Stimulated activated effector memory CD8-positive, alpha-beta T cell treated with anti-CD3 and anti-CD28 coated beads, Interleukin-12 subunit alpha, Interleukin-12 subunit beta, amount 100 ng/mL, for 72 hours (primary cell): ENCODE measurements at places on chromosomes 6 and 20.

GRCh38 chr20:18324596-18325089 is 36.3 kb downstream of the ZNF133 start:
- DNase-seq, result no peak

- DNase-seq, result no peak
Observed at GRCh38 chr6:7640607-7641577, 50.9 kb downstream of the SNRNP48 start.

- DNase-seq, result no peak
Observed at GRCh38 chr20:36467076-36467999, 74.0 kb upstream of the MYL9 start.

- no peak for DNase-seq
Observed at GRCh38 chr6:11810854-11811643, 32.4 kb upstream of the ADTRP start.

GRCh38 chr20:35171753-35172433 is at the start of gene PROCR:
Gene PROCR (plus strand): TSS chr20:35172072. CDS start chr20:35172155, 83 bp downstream.
- peak; percentile 57 for DNase-seq

- no peak for DNase-seq
Observed at GRCh38 chr6:193180-193579, 99.1 kb upstream of the DUSP22 start.

GRCh38 chr20:51021067-51022025 is 1.6 kb downstream of the KCNG1 start:
- DNase-seq, result no peak

GRCh38 chr6:72535124-72535523 is 86.7 kb upstream of the KCNQ5 start:
- DNase-seq, result no peak

DNA sequence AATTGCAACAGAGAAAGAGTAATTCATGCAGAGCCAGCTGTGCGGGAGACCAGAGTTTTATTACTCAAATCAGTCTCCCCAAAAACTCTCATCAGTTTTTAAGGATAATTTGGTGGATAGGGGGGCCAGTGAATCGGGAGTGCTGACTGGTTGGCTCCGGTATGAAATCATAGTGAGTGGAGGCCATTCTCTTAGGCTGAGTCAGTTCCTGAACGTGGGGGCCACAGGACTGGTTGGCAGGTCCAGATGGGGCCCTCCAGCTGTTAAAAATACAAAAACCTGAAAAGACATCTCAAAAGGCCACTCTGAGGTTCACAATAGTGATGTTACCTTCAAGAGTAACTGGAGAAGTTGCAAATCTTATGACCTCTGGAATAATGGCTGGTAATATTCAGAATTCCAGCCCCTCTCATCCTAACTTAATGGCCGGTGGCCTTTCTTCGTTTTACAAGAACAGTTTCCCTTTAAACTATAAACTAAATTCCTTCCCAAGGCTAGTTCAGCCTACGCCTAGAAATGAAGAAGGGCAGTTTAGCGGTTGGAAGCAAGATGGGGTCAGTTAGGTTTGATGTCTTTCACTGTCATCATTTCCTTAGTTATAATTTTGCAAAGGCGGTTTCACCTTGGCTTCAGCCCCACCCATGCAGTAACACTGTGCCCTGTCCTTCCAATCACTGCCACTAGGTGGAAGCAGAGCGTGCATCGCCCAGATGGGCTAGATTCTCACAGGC is 6.8 kb upstream of the MICA start:
- peak; percentile 97 for DNase-seq

- DNase-seq, result no peak
Observed at GRCh38 chr20:12061466-12061865, 143.8 kb downstream of the BTBD3 start.

GRCh38 chr20:10733122-10733521 is 59.3 kb upstream of the JAG1 start:
- no peak for DNase-seq

GRCh38 chr6:68978411-68978810 is 343.3 kb downstream of the ADGRB3 start:
- DNase-seq, result no peak
